Glomerular endothelial cell (primary cell): ENCODE measurements at places on chromosomes 5 and 9. TPM values are rescaled to one million over a fixed set of nuclear protein-coding genes. Genes with fewer than 3 reads are reported as not detected.

CA9 gene
- total RNA-seq: 0.15 TPM in 1 of 2 replicates, not detected in the other

CD14 gene
- 0.23 TPM in 1 of 2 replicates, not detected in the other for total RNA-seq

GPR151 gene
- not detected in 2 replicates for total RNA-seq

SPAG8 gene
- total RNA-seq: 0.53 TPM in 1 of 2 replicates, not detected in the other

UGT3A1 gene
- not detected in 2 replicates for total RNA-seq

GKAP1 gene
- total RNA-seq: 0.78 and 1.9 TPM in 2 replicates

FOXD4 gene
- not detected in 2 replicates for total RNA-seq

ERAP2 gene
- total RNA-seq: 12.7 and 167 TPM in 2 replicates

SOX30 gene
- total RNA-seq: not detected in 2 replicates

PCDHGB5 gene
- total RNA-seq: 17.5 and 27.2 TPM in 2 replicates

MARCOL gene
- not detected in 2 replicates for total RNA-seq

MARVELD2 gene
- 1.9 and 3.6 TPM in 2 replicates for total RNA-seq

HMMR gene
- 3.7 and 8.6 TPM in 2 replicates for total RNA-seq

SHOC1 gene
- 0.06 TPM in 1 of 2 replicates, not detected in the other for total RNA-seq

SLC34A1 gene
- total RNA-seq: not detected in 2 replicates
